ENCODE measurements at places on chromosomes 4 and X.
A peak's percentile ranks its signal among the peaks of the same experiment; 100 is the strongest.

GRCh38 chr4:51840781-51841180 lies 2.2 kb upstream of the DCUN1D4 start:
- no peak for DNase-seq

DNA sequence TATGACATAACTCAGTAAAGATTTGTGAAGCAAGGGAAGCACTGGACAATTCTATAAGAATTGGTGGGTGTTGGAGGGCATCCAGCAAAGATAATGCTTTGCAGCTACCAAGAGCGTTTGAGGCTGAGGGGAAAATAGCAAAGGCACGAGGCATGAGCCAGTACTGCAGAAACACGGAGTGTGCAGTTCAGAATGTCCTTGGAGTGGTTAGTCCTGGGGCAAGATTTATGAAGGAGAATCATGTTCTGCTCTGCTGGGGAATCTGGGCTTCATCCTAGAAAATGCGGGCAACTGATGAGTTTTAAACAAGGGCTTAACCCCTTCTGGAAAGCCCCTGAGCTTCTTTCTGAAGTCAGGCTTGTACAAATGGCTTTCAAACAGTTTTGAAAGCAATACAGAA lies 452.5 kb downstream of the IL15 start:
- no peak for DNase-seq

DNA sequence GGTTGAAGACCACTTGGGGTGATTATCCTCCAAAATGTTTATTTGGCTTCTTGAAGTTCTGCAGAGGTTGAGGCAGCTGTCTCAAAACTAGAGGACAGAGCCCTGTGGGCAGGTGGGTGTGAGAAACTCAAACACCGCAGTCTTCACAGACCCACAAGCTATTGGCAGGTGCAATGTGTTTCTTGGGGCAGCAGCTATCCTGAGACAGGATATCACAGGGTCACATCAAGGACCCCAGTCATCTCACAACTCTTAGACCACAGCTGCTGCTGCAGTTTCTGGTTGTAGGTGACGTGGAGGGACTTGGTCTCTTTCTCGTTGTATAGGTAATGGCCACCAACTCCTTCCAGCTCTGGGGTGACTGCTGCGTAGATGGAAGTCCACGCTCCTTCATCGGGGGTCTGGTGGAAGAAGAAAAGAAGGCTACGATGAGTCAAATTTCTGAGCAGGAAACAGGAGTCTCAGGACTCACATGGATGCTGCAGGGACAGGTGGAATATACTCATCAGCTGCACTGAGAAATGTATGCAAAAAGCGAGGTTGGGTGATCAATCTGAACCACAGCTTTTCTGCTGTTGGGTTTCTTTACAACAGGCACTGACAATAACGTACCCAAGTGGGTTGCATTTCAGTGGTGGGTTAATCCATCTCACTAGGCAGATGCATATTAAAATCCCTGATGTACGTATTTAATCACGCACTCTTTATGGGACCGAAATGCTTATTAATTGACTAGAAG lies 279.8 kb downstream of the DHRSX start:
- DNase-seq = no peak

DNA sequence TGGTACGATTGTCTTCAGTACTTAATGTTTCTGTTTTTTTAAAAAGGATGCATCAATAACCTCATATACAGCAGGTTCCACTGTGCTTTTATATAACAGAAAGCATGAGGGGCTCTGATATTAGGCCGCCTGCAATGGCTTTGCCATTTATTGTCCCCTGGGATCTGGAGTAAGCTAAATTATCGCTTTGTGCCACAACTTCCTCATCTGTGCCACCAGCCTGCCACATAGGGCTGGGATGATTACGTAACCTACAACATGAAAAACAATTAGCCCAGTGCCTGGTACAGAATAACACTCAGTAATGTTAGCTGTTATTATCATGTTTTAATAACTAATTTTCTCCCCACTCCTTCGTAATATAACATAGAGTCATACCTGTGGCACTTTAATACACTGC lies 65.5 kb upstream of the TRIM2 start:
- no peak for DNase-seq

DNA sequence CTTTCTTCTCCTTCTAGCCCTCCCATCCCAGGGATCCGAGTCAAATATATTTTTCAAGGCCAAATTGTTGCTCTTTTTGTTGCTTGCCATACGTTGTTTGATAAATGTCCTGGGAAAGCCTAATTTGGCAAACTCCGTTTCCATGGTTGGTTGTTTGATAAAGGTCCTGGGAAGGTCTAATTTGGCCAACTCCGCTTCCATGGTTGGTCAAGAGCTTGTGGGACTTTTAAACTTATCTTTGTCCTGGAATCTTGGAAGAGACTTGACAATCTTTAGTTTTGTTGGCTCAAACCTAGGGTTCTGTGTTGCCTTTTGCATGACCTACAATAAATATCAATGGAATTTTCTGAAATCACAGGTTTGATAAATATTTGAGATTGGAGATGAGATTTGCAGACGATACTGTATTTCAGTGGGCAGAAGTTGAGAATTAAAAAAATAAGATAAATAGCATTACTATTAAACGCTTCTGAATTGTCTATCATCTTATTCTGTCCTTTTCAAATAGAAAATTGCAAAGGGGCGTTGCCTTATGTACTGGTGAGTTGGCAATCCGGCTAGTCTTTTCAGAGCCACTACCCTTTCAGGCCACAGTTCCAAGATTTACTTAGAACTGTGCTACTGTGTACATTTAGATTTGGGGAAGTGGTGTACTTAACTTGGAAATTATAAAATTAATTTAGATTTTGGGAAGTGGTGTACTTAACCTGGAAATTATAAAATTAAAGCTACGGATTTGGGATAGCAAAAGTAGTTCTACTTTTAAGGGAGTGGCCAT lies 804 bp downstream of the OSTC start:
- no peak for DNase-seq

DNA sequence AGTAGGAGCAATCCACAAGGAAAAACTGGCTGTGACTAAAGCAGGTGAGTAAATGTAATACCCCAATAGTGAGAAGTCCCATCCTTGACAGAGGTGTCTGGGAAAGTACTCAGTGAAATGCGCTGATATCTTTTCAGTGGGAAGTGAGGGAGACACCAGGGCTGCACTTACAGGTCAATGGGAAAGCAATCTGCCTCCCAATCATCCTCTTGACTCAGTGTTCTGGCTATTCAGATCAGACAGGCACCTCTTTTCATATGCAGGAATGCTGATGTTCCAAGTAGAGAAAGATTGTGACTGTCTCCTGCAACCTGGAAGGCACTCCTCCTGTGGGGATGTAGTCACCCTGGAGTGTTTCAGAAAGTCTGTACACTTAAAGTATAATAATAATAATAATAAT lies 39.9 kb upstream of the SPIN2A start:
- DNase-seq = no peak

DNA sequence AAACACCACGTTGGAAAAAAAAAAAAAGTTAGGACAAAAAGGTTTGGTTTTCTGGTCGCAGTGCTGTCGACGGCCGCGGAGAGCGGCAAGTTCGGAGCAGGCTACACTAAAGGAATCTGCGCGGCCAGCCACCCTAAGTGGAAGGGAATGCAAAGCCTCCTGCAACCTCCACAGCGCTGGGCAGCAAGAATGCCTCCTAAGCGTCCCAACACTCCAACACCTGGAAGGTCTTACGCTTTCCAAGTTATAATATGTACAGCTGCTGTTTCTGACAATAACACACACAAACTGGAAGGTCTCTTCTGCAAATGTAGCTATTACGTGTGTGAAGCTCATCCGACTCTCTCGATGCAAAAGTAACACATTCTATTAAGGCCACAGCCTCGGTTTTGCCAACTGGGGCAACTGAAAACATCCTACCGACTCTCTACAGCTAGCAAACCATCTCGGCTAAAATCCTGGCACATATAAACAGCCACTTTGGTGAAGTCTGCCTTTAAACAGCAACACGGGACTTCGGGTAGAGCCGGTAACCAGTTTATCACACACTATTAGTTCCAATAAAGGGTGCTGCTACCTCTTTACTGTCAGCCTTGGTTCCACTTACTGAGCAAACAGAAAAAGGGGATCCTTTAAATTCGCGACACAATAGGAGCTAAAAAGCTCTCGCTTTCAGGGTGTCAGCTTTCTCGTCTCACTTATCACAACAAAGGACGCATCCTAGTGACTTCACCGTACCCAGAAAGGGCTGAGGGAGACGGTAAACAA lies 895 bp downstream of the SMIM14 start:
- DNase-seq = peak; percentile 25

DNA sequence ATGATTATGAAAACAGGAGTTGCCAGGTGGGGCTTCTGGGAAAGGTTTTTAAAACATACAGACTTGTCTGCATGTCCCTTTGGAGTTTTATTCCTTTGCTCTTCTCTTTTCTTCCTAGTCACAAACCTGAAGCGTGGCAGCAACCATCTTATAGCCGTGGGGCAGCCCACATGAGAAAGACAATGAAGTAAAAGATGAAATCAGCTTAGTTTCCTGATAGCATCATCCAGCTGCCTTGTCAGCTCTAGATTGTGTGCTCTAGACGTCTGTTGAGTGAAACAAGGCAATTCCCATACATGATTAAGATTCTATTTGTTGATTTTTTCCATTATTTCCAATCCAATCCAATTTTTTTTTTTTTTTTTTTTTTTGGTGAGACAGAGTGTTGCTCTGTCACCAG lies 68.9 kb downstream of the ELOVL6 start:
- no peak for DNase-seq

DNA sequence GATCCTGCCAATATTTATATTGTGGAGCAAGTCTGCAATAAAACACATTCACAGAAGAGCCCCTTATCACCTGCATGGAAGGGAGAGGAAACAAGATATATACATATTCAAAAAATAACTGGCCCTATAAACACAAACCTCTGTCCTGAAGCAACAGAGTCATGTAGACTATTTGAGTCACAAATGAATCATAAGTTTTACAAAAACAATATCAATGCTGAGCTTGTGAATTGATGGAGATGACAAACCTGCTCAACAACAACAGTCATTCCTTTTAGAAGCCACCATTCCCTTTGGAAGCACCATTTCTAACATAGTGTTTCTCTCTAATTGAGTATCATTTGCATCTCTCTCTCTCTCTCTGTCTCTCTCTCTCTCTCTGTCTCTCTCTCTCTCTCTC lies 313.9 kb downstream of the MID1IP1 start:
- no peak for DNase-seq

DNA sequence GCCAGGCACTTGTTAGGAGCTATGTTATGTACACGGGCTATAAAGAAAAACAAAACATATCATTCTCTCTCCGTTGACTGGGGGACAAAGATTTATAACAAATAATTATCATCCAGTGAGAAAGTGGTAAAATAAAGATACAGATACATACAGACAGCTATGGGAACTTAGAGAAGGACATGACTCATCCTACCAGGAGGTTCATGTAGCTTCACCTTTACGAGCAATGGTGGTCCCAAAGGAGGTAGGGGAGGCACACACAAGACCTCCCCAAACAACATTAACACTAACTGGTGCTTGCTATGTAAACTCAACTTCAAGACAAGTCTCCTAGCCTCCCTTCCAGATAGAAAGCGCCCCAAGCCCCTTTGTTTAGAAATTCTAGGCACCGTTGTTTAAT lies 8.9 kb downstream of the AMBN start:
- DNase-seq = no peak

DNA sequence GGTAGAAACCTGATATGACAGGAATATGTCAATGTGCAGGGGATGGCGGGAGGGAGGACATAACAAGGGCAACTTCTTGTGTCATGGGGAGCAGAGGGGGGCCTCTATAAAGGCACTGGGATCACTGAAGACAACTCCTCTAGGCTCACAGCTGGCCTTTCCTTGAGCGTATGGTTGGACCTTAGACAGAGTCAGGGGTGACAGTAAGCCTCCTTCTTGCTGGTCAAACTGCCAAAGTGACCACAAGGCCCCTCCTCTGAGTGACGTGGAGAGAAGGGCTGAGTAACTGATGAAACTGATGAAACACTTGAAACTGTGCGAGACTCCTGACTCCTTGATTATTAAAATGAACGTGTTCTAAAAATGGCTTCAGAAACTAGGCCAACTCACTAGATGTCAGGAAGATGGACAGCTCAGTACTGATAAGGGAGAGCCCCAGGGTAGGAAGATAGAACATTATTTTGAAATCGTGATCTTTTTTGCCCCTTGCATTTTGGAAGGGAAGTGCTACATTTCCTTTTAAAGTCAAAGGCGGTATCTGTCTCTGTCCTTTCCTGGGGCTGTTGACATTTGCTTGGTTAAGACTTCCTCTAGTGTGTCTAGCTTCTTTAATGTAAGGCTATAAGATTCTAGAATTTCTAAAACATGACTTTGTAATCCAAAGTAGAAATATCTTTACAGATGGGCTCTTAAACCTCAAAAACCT lies 1.6 kb downstream of the RAB33A start:
- no peak for DNase-seq

DNA sequence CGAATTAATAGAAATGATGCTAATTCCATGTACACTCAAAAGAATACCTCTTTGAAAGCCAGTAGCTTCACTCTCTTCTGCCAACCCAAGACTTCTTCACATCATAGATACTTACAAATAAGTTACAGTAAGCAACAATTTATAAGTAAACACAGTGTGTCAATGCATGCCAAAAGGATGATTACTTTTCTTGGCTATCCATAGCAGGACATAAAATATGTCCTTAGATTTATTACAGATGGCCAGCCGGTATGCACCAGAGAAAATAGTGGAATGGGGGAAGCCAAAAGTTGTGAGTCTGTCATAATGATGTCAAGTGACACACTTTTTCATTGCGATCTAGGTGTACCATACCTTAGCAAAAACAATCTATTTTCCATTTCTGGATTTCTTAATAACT lies 631 bp upstream of the BMX start:
- DNase-seq = no peak

GRCh38 chr4:40214038-40214437 lies 17.2 kb downstream of the RHOH start:
- DNase-seq = no peak

DNA sequence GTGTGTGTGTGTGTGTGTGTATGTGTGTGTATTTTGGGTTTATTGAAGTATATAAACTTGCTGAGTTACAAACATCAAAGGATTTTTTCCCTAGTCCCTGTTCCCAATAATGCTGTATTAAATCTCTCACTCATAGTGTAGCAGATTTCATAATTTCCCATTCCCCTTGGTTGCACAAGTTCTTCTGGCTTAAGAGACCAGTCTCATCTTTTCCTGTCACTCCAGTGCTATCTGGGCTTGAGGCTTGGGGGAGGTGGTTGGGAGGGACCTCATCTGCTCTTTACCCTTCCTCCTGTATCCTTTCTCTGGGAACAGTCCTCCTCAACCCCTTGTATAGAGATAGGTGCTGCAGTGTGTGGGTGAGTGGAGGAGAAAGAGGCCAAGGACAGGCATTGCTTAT lies 285.4 kb upstream of the BOD1L1 start:
- no peak for DNase-seq

GRCh38 chr4:33724685-33725084 lies 2519.6 kb downstream of the ARAP2 start:
- no peak for DNase-seq

DNA sequence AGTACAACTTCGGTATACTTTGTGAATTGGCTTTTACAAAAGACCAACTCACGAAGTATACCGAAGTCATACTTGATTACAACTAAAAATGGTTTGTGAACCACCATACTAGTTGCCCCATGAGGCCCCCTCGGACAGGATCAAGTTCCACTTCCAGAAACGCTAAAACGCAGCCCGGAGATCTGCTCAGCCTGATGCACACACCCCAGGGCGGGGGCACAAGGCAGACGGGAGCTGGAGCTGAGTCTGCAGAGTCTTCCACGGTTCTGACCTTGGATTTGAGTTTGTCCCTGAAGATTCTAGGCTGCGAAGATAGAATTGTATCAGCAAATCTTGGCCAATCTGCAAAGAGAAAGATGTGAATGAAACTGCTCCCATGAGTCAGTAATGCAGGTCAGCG lies 118.1 kb downstream of the SORCS2 start:
- no peak for DNase-seq

GRCh38 chrX:2316534-2316933 lies 184.2 kb downstream of the DHRSX start:
- DNase-seq = no peak
